Upper lobe of right lung (tissue), 1 donor: ENCODE measurements at places on chromosomes 16 and 17. TPM values are rescaled to one million over a fixed set of nuclear protein-coding genes. Genes with fewer than 3 reads are reported as not detected.

- no peaks in the 10 kb centered on the region for H3K36me3 ChIP-seq
- DNase-seq: no peak
- H3K27ac ChIP-seq: no peak overlapping the region
- peaks cover 54% of the 10 kb centered on the region for H3K4me1 ChIP-seq
- no peaks in the 10 kb centered on the region for H3K27me3 ChIP-seq
- H3K4me3 ChIP-seq: no peak overlapping the region
Observed at GRCh38 chr16:85606904-85607303, 6.2 kb upstream of the GSE1 start.

DNA sequence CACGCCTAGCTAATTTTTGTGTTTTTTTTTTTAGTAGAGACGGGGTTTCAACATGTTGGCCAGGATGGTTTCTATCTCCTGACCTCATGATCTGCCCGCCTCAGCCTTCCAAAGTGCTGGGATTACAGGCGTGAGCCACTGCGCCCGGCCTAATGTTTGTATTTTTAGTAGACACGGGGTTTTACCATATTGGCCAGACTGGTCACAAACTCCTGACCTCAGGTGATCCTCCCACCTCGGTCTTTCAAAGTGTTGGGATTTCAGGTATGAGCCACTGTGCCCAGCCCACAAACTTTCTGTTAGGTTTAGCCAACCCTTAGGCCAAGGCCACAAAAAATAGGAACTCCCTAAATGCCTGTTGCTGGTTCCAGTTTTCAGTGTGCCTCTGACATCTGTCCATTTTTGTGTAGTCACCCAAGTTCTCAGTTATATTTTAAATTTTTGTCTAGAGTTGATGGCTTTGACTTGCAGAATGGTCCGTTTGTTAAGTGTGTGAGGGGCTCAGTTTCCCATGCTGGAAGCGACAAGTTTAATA is 12.7 kb downstream of the CCL16 start:
- H3K4me3 ChIP-seq: no peak overlapping the region
- H3K27me3 ChIP-seq: no peaks in the 10 kb centered on the region
- H3K36me3 ChIP-seq: no peaks in the 10 kb centered on the region
- no peak overlapping the region for H3K27ac ChIP-seq
- DNase-seq: no peak
- H3K4me1 ChIP-seq: peaks cover 5% of the 10 kb centered on the region

DNA sequence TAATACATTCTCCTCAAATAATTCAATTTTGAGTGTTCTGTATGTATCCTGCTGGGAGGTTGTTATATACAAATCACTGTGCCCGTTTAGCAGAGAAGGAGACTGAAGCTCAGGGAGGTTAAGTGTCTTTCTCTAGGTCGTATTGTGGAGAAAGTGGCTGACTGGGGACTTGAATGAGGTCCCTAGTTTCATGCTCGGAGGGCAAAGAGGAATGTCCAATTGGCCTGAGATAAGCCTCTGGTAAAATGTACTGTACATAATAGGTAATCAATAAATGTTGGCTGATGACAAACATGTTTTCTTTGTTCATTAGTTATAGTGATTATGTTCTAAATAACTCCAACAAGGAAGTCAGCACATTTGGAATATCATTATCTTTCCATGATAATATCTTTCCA is 442.6 kb downstream of the UTP18 start:
- no peak for DNase-seq
- no peak overlapping the region for H3K4me3 ChIP-seq
- no peaks in the 10 kb centered on the region for H3K27me3 ChIP-seq
- no peak overlapping the region for H3K27ac ChIP-seq

- H3K27me3 ChIP-seq: no peaks in the 10 kb centered on the region
- no peaks in the 10 kb centered on the region for H3K4me1 ChIP-seq
- no peak overlapping the region for H3K27ac ChIP-seq
Observed at GRCh38 chr16:53822936-53823529, 119.1 kb downstream of the FTO start.

DNA sequence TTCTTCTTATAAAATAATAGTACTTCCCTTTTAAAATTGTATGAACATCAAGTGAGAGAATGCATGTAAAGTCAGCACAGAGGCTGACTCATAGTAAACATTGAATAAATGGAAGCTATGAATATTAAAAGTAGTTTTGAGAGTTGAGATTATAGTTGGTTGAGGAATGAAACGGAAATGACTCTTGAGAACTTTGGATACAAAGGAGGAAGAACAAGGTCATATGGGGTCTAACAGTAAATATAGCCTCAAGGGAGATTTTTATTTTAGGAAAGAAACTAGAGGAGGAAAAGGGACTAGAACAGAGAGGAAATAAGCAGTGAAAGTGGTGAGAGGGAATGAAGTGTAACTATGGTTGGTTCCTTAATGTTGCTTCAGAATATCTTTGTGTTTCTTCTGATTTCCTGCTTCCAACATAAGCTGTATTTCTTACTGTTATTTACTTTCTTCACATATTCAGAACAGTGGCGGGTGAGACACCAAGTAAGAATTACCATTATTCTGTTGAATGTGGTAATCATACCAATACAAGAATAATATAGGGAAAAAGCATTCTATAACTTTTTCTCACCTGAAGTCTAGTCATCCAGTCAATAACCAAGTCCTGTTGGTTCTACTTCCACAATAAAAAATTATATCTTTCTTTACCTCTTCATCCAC is 165.1 kb downstream of the CHD9 start:
- peak overlapping the region; percentile 58 for H3K27ac ChIP-seq
- DNase-seq: no peak
- H3K36me3 ChIP-seq: peaks cover 22% of the 10 kb centered on the region

GRCh38 chr17:17180141-17180603 is 26.0 kb downstream of the PLD6 start:
- DNase-seq: no peak
- no peak overlapping the region for H3K4me3 ChIP-seq
- peaks cover 91% of the 10 kb centered on the region for H3K36me3 ChIP-seq
- no peaks in the 10 kb centered on the region for H3K27me3 ChIP-seq
- H3K27ac ChIP-seq: no peak overlapping the region

DNA sequence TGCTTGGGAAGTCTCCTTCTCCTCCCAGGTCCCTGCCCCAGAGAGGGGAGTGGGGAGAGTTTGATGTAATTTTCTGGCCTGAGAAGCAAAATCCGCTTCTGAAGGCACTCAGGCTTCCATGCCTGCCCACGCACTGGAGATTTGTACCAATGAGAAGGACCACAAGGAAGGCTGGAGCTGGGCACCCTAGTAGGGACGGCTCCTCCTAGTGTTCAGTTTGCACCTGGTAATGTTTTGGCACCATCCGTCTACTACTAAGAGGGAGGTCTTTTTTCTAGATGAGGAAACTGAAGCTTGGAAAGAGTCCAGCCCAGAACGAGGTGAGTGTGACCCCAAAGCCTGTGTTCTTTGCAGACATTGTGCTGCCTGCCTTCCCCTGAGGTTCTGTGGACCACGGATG is 83.6 kb upstream of the NLRP1 start:
- no peak overlapping the region for H3K4me3 ChIP-seq
- no peak overlapping the region for H3K27ac ChIP-seq
- H3K4me1 ChIP-seq: no peaks in the 10 kb centered on the region
- no peaks in the 10 kb centered on the region for H3K36me3 ChIP-seq

Gene NLK
- total RNA-seq: 22.6 TPM

Gene KRT17
- 5.9 TPM for total RNA-seq

GRCh38 chr16:84293406-84293805 is 1.3 kb upstream of the WFDC1 start:
- no peak overlapping the region for H3K27ac ChIP-seq
- H3K27me3 ChIP-seq: no peaks in the 10 kb centered on the region
- H3K4me1 ChIP-seq: peaks cover 22% of the 10 kb centered on the region
- no peaks in the 10 kb centered on the region for H3K36me3 ChIP-seq
- H3K4me3 ChIP-seq: no peak overlapping the region
- DNase-seq: no peak

Gene CKLF
- total RNA-seq: 57.6 TPM

Gene AIPL1
- not detected for total RNA-seq

Gene CTRB2
- 0.78 TPM for total RNA-seq

Gene KRT28
- not detected for total RNA-seq
